ENCODE measurements at places on chromosomes 2 and 18.

DNA sequence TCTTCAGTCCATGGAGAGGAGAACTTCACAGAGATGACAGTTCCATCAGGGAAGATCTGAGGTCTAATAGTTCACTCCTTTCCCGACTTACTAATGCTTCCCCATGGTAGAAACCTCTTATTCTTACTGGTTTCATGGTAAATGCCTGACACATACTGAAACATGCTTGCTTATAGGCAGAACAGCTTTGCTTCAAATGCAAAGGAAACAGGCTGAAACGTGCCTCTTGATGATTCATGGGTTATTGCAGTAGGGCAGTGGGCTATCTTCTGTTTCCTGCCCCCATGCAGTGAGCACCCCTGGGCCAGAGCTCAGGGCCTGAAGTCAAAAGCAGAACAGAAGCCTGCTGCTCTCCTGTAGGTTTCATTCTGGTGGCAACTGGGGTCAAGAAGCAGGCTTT, 223.5 kb downstream of the RDH14 start:
- DNase-seq, result no peak

DNA sequence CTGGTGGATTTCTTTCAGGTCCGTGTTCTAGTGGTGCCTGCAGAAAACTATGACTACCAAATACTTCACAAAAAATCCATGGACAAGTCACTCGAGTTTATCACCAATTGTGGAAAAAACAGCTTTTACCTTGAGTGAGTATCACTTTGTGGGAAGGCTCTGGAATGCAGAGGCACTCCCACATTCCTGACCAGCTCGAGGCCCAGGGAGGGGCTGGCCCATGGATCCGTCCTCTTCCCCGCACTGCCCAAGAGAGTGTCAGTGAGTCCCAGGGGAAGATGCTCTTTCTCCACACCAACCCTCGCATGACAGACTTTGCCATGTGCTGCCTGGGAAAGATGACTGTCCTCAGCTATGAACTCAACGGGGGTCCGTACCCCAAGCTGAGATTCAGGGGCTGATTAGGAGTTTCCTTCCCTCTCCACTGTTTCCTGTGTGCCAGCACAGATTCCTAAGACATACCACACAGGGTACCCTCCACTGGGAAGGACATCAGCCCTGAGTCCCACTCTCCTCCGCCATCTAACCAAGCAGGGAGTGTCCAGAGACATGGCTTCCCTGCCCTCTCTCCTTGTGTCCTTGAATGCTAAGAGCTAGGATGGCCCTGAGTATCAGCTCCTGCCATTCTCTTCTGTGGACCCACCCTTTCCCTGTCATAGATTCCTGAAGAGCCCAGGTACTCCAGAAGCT, 155.9 kb downstream of the LAMA3 start:
- DNase-seq, result no peak

GRCh38 chr2:147356157-147356556, 488.7 kb upstream of the ACVR2A start:
- DNase-seq, result no peak

DNA sequence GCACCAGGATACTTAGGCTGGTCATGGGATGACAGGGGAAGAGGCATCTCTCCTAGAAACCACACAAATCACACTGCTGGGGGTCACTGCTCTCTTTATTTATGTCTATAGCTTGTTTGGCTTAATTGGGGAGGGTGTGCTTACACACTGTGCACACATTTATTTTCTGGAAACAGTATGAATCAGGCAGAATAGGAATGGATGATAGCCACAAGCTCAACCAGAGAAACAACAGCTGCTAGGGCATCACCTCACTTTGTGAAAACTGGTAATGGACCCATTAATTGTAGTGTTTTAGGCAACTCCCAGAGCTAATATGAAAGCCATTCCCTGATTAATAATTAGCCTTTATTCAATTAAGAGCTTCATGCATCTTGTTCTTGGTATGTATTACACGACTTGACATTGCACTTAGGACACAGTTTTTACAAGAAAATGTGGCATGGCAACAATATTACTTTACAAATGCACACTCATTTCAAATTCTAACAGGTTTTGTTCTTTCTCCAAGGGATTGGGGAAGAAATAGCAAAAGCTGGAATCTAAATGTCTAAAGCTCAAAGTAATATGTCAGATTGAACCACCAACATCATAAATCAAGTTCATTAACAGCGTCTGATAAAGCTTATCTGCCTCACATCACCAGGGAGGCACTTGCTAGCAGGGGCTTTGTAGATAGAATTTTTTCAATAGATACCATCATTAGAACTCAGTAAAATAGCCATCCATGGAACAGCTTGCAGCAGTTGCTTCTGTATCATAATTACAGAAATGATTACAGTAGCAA, 361.9 kb upstream of the FSHR start:
- no peak for DNase-seq

- DNase-seq, result no peak
Measured at GRCh38 chr2:70896765-70897202, 38.9 kb upstream of the ATP6V1B1 start.

Data from NCI-H446 treated with DMSO at 0.1 percent for 48 hours (cell line).